Mammary epithelial cell (primary cell): ENCODE measurements at places on chromosomes 12 and 14. TPM values are rescaled to one million over a fixed set of nuclear protein-coding genes. Genes with fewer than 3 reads are reported as not detected.

- DNase-seq, result no peak
Observed at GRCh38 chr14:94773061-94773648, 3.2 kb upstream of the GSC start.

- DNase-seq, result no peak
Observed at GRCh38 chr14:69064596-69064995, 85.5 kb upstream of the ACTN1 start.

Gene ATP5MC2
- total RNA-seq, result 140 and 208 TPM in 2 replicates

Gene BCAT1
- 5.8 and 8.6 TPM in 2 replicates for total RNA-seq

GRCh38 chr12:125247477-125247876, 182.2 kb downstream of the AACS start:
- no peak for DNase-seq

Gene AVPR1A
- total RNA-seq, result under 0.01 TPM

GRCh38 chr12:123506843-123507236, 26.7 kb downstream of the RILPL1 start:
- no peak for DNase-seq
